ENCODE measurements at places on chromosomes 16 and 17.

GRCh38 chr17:74917430-74917829, 5.6 kb downstream of the USH1G start:
- no peak for DNase-seq

GRCh38 chr16:29678691-29679267, at the start of gene QPRT:
Gene QPRT (plus strand): TSS chr16:29679180. CDS start chr16:29679198, 18 bp downstream.
- no peak for DNase-seq

GRCh38 chr16:1145383-1146100, 7.4 kb upstream of the CACNA1H start:
- DNase-seq: no peak

GRCh38 chr17:15966879-15967248, 21.9 kb downstream of the ADORA2B start:
- no peak for DNase-seq

DNA sequence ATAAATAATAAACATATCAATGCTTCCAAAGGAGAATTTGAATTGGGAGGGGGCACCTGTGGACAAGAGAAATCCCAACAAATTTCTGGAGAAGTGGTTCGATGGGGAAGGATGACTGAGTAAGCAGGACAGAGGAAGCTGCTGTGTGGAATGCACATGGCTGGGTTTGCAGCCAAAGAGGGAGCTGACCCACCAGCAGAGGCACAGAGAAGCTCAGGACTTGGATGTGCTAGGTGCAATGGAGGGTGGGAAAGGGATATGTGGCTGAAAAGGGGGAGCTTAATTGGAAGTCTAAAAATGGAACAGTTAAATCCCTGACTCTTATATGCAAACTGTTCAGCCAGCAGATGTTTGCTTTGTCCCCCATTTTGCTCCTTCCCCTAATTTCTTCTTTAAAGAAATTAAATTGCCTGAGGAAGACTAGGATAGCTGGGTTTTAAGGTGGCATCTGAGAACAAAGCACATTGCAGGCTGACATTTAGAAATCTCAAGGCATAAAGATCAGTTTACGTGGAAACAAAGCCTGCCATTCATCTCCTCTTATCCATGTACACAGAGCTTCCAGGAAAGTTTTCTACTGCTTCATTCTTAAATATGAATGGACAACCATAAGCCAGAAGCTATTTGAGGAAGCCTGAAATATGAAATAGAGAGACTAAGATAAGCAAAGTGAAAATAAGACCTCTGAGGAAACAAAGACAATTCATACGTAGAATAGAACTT, 23.0 kb upstream of the TNS4 start:
- DNase-seq: no peak

DNA sequence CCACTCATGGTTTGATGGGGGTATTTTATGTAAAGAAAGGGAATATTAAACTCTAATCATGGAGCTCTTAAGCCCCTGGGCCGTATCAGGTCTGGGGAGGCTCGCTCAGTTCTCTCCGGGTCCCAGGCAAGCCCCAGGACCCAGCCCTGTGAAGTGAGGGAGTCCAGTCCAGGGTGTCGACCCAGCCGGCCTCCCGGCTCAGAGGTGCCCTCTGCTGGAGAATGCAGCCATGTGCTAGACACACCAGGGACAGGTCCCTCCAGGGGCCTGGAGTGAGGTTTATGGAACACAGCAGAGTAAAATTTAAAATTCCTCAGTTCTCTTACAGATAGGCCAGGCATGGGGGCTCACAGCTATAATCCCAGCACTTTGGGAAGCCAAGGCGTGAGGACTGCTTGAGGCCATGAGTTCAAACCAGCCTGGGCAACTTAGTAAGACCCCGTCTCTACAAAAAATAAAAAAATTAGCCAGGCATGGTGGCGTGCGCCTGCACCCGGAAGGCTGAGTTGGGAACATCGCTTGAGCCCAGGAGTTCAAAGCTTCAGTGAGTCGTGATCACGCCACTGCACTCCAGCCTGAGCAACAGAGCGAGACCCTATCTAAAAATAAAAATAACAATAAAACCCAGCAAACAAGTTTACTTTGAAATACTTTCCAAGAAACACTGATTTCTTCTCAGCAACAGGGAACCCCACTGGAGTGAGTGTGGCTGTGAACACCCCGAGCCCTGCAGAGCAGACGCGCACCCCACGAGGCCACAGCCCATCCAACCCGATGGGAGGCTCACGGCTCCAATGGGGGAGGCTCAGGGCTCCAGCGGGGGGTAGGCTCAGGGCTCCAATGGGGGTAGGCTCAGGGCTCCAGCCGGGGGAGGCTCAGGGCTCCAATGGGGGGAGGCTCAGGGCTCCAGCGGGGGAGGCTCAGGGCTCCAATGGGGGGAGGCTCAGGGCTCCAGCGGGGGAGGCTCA, 72.2 kb downstream of the ZNF778 start:
- DNase-seq: peak; percentile 99

DNA sequence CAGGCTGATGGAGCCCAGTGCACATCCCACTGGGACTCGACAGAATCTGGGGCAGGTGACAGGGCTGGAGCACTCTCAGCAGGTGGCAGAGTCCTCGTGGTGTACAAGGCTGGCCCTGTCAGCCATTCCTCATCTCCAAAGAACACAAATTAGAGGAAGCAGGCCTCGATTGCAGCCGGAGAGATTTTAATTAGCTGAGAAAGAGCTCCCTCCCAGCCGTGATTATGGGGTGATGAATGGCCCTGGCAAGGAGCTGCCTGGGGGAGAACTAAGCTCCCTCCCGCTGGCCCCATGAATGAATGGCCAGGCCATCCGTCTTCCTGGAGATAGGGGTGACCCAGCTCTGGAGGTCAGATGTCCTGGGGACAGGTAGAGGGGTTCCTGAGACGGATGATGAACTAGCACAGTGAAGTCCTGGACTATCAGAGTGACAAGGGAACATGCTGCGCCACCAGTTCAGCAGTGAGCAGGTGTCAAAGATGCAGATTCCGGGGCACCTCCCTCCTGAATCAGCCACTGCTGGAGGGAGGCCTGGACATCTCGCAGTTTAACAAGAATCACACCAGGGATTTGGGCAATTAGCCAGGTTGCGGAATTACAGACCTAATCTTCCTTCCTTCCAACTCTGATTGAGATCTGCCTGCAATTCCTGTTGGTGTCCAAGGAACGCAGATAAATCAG, 35.5 kb downstream of the PIMREG start:
- DNase-seq: no peak

- no peak for DNase-seq
Observed at GRCh38 chr16:19137201-19138128, 23.7 kb downstream of the ITPRIPL2 start.

- DNase-seq: no peak
Observed at GRCh38 chr17:65065906-65066305, 9.4 kb upstream of the GNA13 start.

- no peak for DNase-seq
Observed at GRCh38 chr17:59766491-59766890, 59.0 kb downstream of the VMP1 start.

- no peak for DNase-seq
Observed at GRCh38 chr16:80100186-80100585, 440.6 kb upstream of the DYNLRB2 start.

DNA sequence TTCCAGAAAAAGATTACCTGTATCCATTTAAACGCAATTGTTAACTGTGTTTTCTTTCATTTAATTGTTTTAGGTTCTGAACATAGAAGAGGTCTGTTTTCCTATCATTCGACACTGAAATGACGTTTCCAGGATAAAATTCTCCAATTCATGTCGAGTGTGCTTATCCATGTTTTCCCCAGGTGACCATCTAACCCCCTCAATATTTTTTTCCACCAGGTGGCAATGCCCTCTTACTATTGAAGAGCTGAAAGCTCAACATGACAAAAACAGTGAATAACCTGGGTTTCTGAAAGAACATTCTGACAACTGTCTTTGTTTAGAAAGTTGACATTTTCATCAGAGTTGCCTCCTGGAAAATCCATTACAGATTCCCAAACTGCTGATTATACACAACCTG, 948.7 kb downstream of the KCNJ2 start:
- DNase-seq: no peak

Data from GM19239 (cell line).